ENCODE measurements at places on chromosomes 5 and 9. TPM values are rescaled to one million over a fixed set of nuclear protein-coding genes. Genes with fewer than 3 reads are reported as not detected.

GRCh38 chr9:15498246-15498995 lies 12.3 kb downstream of the PSIP1 start:
- DNase-seq, result no peak

DNA sequence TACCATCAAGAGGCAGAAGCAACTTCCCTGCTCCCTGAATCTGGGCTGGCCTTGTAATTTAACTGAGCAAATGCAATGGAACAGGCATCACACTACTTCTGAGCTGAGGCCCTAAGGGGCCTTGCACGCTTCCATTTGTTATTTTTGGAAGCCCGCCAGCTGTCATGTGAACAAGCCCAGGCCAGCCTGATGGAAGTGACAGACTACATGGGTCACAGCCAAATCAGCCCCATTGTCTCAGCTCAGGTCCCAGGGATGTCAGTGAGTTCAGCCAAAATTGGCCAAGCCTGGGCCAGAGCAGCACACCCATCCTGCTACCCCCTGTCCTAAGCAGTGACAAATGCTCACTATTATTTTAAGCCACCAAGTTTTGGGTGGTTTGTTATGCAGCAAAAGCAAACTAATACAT lies 72.8 kb downstream of the PRRT1B start:
- DNase-seq, result no peak

GRCh38 chr5:178117923-178118701 lies 4.8 kb downstream of the N4BP3 start:
- DNase-seq, result no peak

GRCh38 chr5:102663749-102664530 lies 91.2 kb upstream of the PAM start:
- peak; percentile 14 for DNase-seq

GRCh38 chr5:117675646-117676045 lies 1101.0 kb upstream of the SEMA6A start:
- no peak for DNase-seq

- peak; percentile 67 for DNase-seq
These were observed 135.5 kb downstream of the CCDC192 start for GRCh38 chr5:127838661-127839060.

GRCh38 chr9:126343271-126343700 lies 16.7 kb downstream of the MVB12B start:
- no peak for DNase-seq

GRCh38 chr5:17186256-17186655 lies 31.2 kb upstream of the BASP1 start:
- DNase-seq, result peak; percentile 43

Gene ARHGEF28
- total RNA-seq, result 13.6 TPM

Gene IGFBPL1
- total RNA-seq, result 9.1 TPM

Gene CAVIN4
- 0.87 TPM for total RNA-seq

All from SJSA1 (cell line).